EH (cell line): ENCODE measurements at places on chromosomes 7 and 10.

DNA sequence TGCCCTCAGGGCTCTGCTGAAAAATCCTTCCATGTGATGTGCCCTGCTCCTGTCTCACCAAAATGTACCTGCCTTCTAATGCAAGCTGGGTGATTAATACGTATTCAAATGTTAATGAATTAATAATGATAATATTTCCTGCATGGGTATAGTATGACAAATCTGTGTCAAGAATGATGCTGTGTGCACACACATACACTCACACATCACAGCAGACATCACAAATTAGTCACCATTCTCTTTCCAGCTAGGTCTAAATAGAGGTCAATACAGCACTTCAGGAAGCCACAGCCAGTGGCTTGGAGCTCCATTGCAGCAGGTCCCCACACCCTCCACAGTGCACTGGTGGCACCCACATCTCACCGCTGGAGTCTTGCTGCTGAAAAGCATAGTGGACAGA is 681.2 kb upstream of the NRP1 start:
- DNase-seq, result no peak

GRCh38 chr10:79243181-79244067 is 103.8 kb upstream of the PPIF start:
- DNase-seq, result peak; percentile 40

DNA sequence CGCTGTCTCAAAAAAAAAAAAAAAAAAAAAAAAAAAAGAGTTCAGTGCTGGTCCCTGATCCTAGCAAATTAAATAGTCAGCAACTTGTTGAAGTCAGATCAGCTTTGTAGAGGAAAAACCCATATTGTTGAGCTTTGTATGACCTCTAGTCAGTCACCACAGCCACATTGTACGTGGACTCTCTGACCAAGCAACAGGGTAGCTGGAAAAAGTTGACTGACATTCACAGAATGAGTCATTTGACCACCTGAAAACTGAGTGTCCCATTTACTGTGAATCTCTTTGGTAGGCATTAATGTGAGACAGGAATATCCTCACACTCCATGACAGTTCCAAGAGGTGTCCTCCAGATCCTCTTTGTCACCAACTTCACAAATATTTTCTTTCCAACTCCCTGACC is 371.1 kb downstream of the LRRTM3 start:
- no peak for DNase-seq

- DNase-seq, result no peak
Observed at GRCh38 chr7:27685209-27685608, 22.5 kb upstream of the HIBADH start.

DNA sequence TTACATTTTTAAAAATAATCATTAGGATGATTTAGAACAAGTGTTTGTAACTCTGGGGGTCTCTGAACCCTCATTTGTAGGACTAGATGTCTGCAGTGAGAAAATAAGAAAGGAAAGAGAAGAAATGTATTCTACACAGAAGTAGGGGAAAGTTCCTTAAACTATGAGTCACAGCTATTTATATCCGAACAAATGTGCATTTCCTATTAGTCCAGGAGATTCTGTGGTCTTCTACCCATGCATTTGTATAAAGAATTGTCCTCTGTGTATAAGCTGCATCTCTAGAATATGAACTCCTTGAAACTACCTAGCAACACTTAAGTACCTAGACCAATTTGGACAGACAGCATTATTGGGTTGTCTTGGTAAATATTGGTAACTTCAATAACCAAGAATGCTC is 15.9 kb upstream of the CD36 start:
- peak; percentile 77 for DNase-seq

DNA sequence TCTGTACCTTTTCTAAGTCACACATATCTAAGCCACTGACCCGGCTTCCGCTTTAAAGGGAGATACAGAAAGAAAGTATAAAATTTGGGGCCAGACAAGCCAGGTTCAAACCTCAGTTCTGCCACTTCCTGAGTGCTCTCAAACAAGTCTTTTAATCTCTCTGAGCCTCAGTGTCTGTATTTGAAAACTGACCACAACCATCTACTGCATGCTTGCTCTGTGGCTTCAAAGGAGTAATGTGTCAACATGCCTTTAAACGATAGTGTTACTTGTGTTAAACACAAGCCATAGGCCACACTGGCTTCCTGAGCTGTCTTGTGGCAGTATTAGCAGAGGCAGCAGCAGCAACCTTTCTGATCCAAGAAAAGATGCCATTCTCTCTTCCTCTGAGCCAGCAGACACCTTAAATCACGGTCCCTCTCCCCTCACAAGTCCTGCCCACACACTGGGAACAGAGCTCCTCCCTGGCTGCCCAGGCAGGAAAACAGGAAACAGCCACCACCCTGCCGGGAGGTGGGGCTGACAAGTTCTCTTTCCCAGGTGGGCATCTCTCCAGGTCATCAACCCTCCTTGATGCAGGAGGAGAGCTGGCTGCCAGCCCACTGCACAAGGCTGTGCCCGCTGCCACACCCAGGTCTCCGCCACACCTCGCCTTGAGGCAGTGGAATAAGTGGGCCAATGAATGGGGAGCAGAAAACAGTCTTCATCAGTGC is 10.7 kb downstream of the HIP1 start:
- peak; percentile 66 for DNase-seq

DNA sequence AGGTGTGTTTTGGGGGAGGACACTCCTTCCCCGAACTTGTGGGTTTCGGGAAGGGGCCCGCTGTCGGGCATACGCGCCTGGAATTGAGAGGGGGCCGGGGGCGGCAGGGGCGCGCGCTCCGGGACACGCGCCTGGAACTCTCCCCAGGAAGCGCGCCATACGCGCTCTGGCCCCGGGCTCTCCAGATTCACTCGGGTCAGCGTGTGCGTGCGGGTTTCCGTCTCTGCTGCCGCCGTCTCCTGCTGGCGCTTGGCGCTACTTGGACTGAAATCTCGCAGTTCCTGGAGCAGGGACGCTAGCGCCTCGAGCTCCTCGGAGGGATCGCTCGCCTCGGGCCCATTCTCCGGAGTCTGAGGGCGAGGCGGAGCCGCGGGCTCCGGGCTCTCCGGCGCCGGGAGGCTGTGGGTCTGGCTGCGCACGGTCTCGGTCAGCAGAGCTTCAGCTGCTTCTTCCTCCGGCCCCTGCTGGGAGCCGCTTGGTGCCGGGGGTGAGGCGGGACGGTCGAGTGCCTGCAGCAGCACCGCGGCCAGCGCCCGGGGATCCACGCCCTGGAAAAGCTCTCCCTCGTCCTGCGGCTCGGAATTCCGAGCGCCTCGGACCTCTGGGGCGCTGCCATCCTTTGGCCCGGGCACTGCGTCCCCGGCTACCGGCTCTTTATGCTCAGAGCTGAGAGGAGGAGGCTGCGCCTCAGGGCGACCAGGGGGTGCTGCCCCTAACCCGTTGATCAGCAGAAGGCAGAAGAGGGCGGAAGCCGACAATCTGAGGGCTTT is 1.1 kb downstream of the VGF start:
- DNase-seq, result peak; percentile 72

DNA sequence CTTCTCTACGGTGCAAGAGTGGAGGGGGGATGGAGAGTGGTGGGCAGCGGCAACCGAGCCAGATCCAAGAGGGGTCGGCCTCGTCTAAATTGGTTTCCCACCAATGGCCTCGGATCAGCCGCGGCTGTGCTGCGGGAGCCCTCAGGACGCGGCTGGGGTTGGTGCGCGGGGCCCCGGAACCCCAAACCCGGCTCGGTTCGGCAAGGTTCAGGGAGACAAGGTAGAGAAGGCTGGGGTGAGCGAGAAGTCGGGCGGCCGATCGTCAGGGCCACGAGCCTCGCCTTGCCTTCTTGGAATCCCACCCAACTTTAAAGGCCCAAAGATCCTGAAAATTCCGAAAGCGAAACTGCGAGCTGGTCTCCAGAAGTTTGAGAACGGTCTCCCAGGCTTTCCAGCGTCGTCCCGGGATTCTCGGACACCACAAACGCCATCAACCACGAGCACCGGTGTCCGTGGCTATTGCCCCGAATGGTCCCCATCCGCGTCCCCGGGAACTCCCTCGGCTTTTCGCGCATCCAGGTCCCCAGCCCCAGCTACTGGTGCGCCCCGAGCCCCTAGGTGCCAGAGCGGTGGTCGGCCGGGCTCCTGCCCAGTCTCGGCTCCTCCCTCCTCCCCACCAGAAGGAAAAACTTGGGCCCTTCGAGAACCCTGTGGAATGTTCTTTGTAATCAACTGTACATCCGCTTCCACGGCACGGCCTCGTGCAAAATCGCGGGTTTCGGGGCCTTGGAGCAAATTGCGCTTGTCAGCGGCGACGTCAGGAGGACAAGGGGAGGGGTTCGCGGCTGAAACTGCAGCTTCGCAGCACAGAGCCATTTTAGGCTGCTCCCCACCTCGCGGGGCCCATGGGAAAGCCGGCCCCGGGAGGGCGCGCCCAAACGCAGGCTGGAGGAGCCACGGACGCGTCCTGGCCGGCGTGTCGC is 3.2 kb downstream of the SFMBT2 start:
- DNase-seq, result no peak

DNA sequence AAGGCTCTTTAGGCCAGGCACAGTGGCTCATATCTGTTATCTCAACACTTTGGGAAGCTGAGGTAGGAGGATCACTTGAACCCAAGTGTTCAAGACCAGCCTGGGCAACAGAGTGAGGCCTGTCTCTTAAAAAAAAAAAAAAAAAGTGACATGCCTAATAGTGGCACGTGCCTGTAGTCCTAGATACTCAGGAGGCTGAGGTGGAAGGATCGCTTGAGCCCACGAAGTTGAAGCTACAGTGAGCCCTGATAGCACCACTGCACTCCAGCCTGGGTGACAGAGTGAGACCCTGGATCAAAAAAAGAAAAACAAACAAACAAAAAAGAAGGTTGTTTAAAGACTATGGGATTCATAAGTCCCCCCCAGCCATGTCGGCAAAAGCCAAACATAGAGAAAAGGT is 42.2 kb upstream of the NRF1 start:
- no peak for DNase-seq

DNA sequence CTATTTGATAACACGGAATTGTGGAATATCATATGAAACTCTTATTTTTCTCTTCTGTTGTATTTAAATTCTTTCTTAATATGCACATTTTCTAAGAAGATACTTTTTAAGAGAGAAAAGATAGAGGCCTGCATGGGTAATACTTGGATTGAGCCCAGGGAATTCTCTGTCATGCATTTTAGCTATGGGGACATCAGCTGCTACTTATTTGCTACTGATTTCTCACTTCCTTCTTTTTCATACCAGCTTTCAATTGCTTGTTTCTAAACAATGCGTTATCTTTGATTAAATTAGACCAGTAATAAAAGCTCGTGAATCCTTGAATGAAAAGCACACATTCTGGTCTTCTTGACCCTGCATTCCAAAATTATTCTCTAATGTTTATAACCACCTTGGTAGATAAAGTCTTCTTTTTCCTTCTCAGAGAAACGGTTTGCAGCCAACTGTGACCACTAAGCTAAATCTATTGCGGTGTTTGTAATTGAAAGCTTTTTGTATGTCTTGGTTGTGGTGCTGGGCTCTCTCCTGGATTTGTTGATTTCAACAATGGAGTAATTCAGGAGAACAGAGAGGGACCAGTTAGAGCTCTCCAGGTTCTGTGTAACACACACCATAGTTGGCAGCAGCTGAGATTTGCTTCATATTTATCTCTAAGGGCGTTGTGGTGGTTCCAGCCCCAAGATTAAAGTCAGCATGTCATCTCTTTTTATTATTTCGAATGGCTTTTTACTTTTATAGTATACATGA is 139.3 kb downstream of the PPP1R9A start:
- DNase-seq, result no peak

DNA sequence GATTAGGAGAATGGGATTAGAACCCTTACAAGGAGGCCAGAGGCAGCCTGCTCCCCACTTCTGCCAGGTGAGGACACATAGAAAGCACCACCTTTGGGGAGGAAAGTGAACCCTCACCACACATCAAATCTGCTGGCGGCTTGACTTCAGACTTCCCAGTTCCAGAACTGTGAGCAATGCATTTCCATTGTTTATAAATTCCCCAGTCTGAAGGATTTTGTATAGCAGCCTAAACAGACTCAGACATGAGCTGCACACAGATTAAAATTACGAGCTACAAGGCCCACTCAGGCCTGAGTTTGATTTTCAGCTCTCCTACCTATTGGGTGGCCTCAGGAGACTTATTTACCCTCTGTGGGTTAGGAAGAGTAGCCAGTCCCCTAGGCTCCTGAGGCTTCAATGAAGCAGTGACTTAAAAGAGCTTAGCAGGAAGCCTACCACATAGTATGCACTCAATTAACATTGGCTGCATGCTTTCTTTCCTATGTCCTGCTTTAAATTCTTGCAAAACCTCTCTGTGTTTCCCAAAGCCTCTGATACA is 350.7 kb upstream of the ZMIZ1 start:
- peak; percentile 18 for DNase-seq

- no peak for DNase-seq
Observed at GRCh38 chr10:31133251-31133791, 101.7 kb upstream of the ZNF438 start.

GRCh38 chr7:85226361-85227085 is 39.7 kb upstream of the SEMA3D start:
- DNase-seq, result peak; percentile 17

DNA sequence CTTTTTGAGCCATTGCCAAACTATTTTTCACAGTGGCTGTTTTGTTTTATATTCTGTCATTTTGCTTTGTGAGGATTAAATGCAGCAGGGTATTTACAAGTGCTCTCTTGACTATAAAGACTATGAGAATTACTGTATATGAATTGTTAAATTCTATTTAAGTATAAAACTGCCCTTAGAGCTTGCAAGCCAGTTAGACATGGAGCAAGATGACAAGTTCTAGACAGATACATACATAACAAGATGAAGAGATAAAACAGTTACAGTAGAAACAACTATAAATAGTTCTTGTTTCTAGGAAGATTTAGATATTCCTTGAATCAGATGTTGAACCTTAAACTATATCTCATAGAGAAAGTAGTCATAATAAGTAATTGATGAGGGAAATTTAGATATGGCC is 60.6 kb downstream of the DNAH11 start:
- DNase-seq, result peak; percentile 22

DNA sequence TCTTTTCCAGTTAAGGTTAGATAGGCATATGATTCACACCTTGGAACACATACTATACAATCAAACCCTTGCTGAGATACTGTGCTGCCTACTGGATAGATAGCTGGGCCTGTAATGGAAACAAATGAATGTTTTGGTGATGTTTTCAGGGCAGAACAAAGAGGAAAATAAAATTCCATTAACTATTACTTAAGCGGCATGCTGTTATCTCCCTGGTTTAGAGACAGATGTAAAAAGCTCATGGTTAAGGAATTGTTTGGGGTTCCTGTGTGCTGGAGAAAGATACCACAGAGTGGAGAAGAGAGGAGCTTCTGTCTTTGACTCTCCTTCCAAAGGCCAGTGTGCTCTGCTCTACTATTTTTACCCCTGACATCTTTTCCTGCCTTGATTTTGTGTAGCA is 341.1 kb downstream of the PLXDC2 start:
- DNase-seq, result no peak
